IMR-90 (cell line): ENCODE measurements at places on chromosomes 1 and 21.

DNA sequence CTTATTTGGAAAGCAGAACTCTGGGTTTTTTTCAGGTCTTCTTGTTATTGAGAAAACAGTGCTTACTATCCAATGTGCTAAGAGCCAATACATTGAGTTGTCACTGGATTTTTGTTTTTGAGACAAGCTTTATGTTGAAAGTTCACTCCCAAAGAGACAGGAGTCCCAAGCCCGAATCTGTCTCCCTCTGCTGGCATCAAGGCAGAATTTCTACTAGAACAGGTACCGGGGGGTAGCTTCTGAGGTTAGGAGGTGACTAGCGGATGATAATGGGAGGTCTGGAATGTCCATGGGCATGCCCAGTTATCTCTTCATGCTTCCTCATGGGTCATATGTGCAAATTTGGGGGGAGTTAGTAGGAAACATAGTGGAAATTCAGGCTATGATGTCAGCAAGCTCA, 25.1 kb downstream of the ZNF124 start:
- DNase-seq = no peak

DNA sequence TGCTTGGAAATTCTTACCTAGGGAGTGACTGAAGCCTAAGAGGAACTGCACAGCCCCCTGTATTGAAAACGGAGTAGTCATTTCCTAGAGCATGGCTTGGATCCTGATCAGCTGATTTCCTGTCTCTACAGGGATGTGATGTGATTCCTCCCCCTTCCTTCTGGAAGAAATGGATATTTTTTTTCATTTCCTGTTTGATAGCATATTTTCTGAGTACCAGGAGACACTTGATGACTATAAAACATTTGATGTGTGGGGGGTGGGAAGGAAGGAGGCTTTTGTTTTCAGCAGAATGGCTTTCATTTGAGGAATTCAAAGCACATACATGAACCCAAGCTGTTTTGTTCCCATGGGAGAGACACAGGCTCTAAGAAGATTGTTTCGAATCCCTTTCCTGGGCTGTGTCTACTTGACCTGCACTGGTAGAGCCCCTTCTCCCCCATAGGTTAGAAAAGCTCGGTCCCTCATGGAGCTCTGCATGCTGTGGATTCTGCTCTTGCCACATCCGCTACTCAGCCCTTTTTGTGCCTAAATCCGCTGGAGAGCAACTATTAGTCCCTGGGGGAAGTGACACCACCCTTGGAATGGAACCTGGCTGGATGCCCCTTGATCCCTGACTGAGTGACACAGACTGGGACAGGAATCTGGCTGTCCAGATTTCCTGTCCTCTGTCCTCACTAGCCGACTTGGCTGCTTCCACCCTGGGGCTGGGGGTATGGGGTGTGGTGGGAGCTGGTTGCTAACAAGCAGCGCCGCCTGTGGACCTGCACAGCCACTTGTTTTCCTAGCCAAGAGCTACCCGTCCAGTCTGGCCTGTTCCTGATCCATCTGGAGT, 71.8 kb upstream of the MACF1 start:
- peak; percentile 57 for DNase-seq

DNA sequence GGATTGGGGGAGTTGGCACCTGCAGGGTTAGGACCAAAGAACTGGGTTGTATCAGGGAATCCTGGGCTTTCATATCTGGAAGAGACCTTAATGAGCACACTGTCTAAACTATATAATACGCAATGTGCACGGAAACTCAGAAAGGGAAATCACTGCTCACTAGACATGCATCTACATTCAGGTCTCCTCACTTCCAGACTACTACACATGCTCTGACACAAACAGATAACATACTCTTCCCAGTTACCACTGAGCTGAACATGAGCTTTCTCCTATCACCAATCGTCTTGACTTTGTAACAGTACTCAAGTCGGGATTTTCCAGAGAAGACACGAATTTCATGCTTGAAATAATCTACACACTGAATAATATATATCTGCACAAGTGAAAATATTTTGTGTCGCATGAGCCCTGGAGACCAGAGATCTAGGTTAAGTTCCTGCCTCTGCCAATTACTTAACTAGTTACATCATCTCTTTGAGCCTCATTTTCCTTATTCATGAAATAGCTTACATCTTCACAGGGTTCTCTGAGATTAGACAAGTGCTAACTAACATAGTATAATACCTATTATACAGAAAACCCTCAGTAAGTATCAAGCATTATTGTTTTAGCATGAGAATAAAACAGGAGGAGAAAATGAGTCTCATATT, 101.1 kb downstream of the JAK1 start:
- no peak for DNase-seq

- DNase-seq = peak; percentile 89
Observed at GRCh38 chr1:59043796-59044195, 253.1 kb upstream of the FGGY start.
